ENCODE measurements at places on chromosomes 2 and 18.
A peak's percentile ranks its signal among the peaks of the same experiment; 100 is the strongest.

GRCh38 chr18:23504720-23505119 lies 1.4 kb downstream of the RMC1 start:
- DNase-seq = peak; percentile 52

- no peak for DNase-seq
Observed at GRCh38 chr2:172431993-172432392, 4.6 kb downstream of the ITGA6 start.

DNA sequence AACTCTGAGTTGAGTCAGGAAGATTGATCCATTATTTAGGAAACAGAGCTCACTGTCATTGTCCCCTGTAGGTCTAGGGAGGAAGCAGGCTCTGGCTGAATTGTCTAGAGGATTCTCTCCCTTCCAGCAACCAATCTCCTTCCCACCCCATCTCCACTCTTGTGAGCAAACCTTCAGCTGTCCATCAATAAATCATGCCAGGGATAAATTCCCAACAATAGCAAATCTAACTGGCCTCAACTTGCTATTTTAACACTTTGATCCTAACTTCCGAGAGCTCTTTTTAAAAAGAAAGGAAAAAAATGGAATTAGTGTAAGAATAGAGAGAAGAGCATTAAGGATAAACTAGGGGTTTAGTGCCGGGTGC lies 53.5 kb downstream of the ATP8B1 start:
- DNase-seq = no peak

- DNase-seq = no peak
Observed at GRCh38 chr2:227219312-227220105, 55.1 kb downstream of the COL4A3 start.

DNA sequence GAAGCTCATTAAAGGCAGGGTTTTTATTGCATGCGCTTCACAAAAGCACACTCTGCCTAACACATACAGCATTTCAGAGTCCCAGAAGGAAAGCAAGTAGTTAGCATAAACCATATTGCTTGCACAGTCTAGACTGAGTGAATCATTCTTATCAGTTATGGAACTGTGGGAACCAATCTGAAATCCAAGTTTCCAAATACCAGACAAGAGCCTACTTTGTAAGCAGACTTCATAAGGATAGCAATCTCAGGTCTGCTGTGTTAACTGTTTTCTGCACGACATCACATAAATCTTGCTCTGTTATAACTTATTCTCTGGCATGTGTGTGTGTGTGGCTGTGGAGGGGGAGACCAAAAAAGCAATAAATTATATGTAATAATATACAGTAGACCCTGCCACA lies 608.1 kb upstream of the REG3G start:
- no peak for DNase-seq

- DNase-seq = no peak
Observed at GRCh38 chr2:19125901-19126680, 232.3 kb downstream of the OSR1 start.

DNA sequence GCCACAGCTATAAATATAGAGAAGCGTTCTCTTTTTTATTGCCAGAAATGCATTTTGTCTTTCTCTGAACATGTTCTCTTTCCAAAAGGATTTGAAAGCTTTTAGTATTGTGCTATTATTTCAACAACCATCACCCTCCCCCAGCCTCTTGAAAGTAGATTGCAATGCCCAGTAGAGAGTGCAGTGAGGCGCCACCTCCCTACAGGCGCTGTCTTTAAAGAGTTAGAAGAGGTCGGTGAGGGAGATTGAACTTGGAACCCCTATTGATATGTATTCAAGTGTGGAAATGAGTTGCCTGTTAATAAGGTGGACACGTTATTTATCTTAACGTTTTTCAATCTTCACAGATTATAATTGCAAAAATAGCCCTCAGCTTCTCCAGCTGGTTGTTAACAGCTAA lies 360.3 kb downstream of the LRP1B start:
- no peak for DNase-seq

- DNase-seq = no peak
Observed at GRCh38 chr2:23655934-23656596, 270.9 kb downstream of the ATAD2B start.

DNA sequence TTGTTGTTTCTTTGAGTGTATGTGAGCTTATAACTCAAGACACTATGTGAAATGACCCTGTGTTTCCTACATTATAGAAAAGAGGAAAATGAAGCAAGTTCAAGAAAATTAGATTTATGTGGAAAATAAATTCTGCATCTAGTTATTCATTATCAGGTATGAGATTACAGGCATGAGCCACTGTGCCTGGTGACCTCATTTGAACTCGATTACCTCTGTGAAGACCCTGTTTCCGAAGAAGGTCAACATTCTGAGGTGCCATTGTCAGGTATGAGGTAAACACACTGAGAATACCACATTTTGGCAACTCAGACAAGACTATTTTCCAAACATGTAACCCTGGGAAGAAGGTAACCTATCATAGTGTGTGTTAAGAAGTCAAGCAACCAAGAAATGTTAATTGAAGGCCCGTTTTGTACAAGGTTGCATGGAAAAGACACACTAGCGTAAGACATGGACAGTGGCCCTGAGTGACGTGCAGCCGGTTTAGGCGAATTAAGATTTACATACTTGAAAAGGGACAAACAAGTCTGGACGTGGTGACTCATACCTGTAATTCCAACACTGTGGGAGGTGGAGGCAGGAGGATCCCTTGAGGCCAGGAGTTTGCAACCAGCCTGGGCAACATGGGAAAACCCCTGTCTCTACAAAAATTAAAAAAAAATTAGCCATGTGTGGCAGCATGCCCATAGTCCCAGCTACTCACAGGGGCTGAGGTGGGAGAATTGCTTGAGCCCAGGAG lies 186.6 kb downstream of the NEDD4L start:
- no peak for DNase-seq

DNA sequence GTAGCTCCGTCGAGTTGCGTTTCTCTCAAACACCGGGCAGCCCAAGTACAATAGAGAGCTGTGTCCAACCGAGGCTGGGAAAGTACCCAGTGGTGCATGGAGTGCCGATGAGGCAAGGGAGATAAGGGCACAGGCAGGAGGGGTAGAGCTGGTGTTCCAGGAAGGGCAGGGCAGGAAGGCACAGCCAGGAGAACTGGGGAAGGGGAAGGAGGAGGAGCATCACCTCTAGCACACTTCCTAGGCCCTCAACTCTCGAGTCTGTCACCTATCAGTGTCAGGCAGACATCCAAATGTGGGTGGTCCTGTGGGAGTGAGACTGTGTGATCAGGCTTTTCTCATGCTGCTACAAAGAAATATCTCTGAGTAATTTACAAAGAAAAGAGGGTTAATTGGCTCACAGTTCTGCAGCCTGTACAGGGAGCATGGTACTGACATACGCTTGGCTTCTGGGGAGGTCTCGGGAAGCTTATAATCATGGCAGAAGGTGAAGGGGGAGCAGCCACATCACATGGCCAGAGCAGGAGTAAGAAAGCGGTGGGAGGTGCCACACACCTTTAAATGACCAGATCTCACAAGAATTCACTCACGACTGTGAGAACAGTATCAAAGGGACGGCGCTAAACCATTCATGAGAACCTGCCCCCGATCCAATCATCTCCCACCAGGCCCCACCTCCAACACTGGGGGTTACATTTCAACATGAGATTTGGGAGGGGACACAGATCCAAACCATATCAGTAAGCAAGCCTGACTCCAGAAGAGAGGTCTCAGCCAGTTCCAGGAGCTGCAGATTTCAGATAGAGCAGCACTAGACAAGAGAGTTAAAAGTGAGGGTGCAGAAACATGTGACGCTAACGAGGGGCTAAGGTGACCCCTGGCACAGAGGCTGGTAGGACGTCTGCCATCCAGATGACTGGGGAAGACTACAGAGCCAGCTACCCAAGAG lies 75.7 kb downstream of the MBOAT2 start:
- DNase-seq = peak; percentile 90

DNA sequence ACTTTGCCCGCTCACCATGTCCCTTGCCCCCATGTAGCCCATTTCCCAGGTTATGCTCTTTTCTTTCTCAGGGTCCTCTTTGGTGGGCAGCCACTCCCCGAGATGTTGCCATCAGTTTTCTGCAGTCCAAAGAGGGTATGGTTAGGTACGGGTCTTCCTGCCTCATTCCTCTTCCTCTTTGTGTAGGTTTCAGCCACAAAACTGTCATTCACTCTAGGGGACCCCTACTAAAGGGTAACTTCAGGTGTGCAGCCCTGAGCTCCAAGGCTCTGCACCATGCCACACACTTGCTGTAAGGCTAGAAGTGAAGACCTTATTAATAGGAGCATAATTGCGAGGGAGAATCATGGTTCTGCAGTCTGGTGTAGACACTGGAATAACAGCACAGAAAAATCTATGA lies 99.8 kb upstream of the ZNF397 start:
- no peak for DNase-seq

DNA sequence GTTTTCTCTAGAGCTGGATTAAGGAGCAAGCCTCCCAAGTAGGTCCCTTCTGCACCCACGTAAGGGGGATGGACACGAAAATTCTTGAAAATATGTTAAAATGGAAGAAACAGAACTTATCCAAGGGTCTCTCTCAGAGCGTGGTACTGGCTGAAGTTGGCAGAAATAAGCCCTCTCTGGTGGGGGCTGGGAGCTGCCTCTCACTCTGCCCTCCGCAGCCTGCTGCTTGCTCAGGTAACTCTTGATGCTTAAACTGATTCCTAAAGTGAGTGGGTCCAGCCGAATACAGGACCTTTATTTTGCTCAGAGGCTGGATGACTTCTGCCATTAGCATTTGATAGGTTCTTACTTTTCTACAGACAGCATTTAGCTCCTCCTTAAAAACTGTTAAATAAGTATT lies 78.1 kb downstream of the SPHKAP start:
- DNase-seq = no peak

DNA sequence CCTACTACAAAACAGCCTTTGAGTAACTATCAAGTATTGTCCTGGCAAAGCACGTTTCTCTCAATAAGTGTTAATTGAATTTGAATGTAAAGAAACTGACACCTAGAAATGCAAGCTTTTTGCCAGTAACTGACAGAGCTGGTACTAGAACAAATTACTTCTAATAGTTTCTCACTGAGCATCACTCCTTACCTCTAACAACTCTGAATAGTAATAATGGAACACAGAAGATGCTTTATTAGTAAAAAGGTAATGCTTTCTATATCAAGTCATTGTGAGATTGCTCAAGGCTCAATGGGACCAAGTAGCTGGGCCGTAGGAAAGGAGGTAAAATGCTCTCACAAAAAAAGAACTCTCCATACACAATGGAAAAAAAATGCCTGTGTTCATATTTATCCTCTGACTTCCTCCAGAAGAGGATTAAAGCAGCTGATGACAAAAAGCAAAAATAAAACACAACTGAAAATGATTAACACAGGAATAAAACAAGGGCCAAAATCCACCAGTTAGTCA lies 11.8 kb downstream of the RASGRP3 start:
- no peak for DNase-seq
